ENCODE measurements at places on chromosomes 3 and 15.

GRCh38 chr3:51591231-51591630 lies 52.7 kb downstream of the RAD54L2 start:
- DNase-seq, result no peak

DNA sequence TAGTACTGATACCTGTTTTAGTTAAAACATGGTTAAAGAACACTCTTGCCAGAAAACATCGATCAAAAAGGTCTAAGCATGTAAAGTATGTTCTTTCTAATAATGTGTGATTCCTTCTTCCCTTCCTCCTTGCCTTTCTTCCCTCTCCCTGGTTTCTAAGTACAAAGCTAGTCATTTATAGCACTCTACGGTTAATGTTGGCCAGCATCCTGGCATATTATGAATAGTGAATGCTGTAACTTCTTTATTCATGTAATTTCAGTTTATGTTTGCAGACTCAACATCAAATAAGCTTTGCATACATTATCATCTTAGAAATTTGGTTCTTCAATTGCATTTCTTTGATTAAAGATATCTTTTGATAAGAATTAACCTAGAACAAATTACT lies 27.1 kb downstream of the P2RY12 start:
- no peak for DNase-seq

DNA sequence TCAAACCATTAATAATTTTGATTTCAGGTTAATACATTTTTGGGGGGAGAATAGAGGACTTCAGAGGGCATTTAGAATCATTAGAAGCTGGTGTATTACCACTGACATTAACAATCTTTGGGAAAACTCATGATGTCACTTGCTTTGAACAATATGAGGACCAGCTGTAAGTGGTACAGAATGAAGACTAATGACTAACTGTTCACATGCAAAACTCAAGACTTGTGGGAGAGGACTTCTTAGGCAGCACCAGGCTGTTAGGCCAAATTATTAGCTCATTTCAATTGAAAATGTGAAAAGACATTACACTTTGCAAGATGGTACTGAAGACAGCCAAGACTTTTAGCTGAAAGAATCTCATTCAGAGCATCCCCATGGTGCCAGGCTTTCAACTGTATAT lies 426.2 kb upstream of the ADAMTS9 start:
- DNase-seq, result no peak

DNA sequence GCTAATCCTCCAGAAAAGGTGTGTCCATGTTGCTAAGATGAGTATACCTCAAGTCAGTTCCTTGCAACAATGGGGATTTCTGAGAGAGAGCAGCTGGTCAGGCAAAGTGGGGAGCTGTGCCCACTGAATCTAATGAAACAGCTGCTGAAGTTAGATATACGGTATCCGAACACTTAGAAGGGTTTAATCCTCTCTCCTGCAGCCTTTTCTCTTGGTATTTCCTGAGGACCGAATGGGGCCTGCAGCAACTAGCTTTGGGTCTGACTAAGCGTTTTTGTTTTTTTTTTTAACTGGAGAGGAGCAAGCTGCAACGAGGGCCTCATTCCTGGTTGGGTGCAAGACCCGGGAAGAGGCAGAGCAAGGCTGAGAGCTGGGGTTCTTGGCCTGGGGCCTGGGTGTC lies 37.6 kb upstream of the BNC1 start:
- DNase-seq, result no peak

- DNase-seq, result no peak
These were observed 1.6 kb downstream of the CYP11A1 start for GRCh38 chr15:74365598-74366445.

GRCh38 chr15:89323825-89324224 lies 10.8 kb downstream of the POLG start:
- DNase-seq, result no peak

DNA sequence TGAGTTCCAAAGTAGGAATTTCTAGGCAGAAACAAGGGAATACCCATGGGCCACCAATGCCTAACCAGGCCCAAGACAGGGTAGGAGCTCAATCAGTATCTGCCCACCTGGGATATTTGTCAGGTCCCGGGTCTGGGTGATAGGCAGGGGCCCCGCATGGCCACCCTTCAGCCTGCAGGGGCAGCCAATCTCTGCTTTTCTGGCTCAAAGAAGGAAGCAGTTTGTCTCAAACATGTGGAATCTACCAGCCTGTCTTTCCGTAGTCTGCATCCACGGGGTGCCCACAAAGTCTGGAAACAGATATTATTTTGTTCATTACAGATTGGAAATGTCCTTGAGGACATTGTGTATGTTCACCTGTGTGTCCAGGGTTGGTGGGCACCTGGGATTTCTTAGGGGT lies 56.2 kb downstream of the CEMIP start:
- DNase-seq, result no peak

DNA sequence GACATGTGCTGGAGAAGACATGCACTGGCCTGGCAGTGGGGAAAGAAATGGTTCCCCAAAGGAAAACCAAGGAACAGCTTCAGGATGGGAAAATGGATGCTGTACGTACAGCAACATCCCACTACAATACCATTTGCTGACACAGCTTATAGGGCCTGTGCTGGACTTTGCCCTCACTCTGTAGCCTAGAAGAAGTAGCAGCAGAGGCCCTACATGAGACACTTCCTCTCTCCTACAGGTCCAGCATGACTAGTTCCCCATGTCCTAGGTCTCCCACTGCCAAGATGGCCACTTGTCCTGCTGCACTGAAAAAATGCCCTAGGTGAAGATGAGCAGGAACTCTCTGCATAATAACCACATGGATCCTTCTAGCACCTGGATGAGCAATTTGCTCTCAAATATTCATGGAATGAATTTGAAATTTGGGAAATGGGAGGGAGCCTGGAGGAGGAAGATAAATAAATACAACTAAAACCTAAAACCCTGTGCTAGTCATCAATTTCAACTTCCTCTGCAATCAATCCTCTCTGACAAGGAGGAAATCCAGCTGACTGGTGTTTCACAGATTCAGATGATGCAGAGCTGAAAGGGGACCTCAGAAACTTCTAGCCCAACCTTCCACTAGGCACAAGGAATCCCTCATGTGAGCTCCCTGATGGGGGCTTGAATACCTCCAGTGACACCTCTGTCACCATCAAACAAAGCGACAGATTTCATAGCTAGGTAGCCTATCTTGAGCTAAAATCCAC lies 514.3 kb upstream of the PPP2R3A start:
- no peak for DNase-seq

GRCh38 chr3:9422712-9423424 lies 25.5 kb downstream of the SETD5 start:
- peak; percentile 97 for DNase-seq

GRCh38 chr3:186425788-186426730 lies 64.0 kb upstream of the DGKG start:
- DNase-seq, result no peak

- no peak for DNase-seq
These were observed 132.8 kb downstream of the TJP1 start for GRCh38 chr15:29689287-29689986.

- DNase-seq, result no peak
These were observed 6.9 kb downstream of the KNL1 start for GRCh38 chr15:40600956-40601355.
